Mammary epithelial cell (primary cell): ENCODE measurements at places on chromosomes 6 and 20. TPM values are rescaled to one million over a fixed set of nuclear protein-coding genes. Genes with fewer than 3 reads are reported as not detected.

- no peak for DNase-seq
These were observed 12.5 kb upstream of the PANK2 start for GRCh38 chr20:3876676-3877075.

DNA sequence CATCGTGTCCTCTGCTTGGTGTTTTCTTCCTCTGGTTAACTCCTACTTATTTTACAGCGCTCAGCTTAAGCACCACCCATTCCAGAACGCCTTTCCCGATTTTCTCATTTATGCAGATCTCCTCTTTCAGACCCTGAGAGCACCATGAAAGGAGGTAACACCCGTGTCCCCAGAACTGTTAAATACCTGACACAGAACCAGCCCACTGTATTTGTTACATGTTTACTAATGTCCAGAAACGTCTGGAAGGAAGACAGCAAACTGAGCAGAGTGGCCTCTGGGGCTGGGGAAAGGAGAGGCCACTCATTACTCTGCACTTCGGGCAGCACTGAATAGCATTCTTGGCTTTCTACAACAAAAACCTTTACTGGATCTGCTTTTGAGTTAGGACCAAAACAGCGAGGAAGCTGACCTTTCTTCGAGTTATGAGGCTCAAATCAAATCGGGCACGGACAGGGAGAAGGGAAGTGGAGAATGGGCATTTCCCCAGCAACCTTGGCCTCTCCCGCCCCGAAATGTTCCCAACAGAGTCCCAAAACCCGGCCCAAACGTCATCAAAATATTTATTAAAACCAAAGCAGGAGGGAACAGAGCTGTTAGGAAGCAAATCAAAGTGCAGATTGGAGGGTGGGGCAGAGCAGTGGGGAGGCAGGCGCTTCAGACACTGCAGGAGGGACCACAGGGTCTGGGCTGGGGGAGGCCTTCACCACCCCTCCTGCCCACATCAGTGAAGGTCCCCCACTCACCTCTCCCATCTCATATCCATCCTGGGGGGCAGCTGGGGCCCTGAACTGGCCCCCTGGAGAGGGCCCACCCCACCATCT, 1.1 kb upstream of the NECAB3 start:
- no peak for DNase-seq

GRCh38 chr20:57680131-57680716, 29.6 kb downstream of the PMEPA1 start:
- DNase-seq, result no peak

DNA sequence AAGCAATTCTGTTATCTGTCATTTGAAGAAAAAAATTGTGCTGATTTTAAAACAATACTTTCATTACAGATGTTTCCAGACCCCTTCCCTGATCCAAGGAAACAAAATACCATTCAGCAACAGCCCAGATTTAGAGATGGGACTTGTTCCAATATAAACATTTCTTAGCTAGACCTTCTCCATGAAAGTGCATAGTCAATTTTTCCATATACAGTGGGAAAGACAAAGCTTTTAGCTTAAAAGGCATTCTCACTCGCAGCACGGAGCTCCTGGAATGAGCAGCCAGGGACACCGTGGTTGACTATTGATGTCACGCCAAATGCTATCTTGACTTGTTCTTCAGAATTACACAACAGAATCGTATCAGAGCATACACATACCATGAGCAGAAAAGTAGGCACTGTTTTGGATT, 21.5 kb downstream of the LAMA4 start:
- DNase-seq, result no peak

- peak; percentile 21 for DNase-seq
These were observed 72.9 kb downstream of the PSMB1 start for GRCh38 chr6:170480050-170480692.

GRCh38 chr20:4141291-4142240, 126.2 kb upstream of the RNF24 start:
- no peak for DNase-seq

- no peak for DNase-seq
These were observed 118.0 kb downstream of the CHD6 start for GRCh38 chr20:41499961-41500725.

- DNase-seq, result no peak
These were observed 148.5 kb downstream of the LY86 start for GRCh38 chr6:6736791-6737654.

- no peak for DNase-seq
These were observed 20.1 kb downstream of the APCDD1L start for GRCh38 chr20:58494923-58495622.

- no peak for DNase-seq
These were observed 100.2 kb upstream of the TIAM2 start for GRCh38 chr6:154894902-154895301.

- no peak for DNase-seq
These were observed 70.2 kb upstream of the TBC1D7 start for GRCh38 chr6:13398421-13398994.

- DNase-seq, result peak; percentile 52
These were observed 284.8 kb downstream of the PTPRK start for GRCh38 chr6:128235556-128235955.

- DNase-seq, result peak; percentile 30
These were observed 1.2 kb downstream of the MTCH1 start for GRCh38 chr6:36984581-36985416.

DNA sequence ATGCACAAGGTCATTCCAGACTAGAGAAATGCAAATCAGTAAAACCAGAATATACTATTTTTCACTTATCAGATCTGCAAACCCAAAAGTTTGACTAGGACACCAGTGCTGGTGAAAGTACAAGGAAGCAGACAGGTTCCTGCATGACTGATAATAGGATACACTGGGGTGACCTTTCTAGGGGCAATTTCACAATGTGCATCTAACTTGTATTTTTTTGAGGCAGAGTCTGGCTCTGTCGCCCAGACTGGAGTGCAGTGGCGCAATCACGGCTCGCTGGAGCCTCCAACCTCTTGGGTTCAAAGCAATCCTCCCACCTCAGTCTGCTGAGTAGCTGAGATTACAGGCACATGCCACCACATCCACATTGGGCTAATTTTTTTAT, 11.4 kb downstream of the COMMD7 start:
- DNase-seq, result no peak

DNA sequence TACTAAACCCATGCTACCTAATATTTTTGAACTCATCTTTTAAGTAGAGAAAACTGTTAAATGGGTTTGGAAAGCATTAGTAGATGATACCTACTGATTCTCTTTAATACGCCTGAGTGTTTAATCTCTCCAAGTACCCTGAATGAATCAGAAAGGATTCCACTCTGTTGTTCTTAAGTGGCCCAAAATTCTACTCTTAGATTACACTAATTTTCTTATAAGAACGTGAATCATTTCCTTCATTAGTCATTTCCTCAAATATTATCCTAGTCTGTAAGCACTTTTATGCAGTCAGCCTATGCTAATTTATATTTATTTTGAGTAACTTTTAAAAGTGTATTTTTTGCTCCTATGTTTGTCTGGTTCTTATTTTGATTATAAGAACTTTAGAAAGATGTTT, 380.0 kb downstream of the BTBD9 start:
- peak; percentile 56 for DNase-seq

GRCh38 chr20:47762699-47763268, 22.5 kb downstream of the SULF2 start:
- DNase-seq, result no peak

- no peak for DNase-seq
These were observed 97.3 kb downstream of the RPP40 start for GRCh38 chr6:4906293-4907276.

DNA sequence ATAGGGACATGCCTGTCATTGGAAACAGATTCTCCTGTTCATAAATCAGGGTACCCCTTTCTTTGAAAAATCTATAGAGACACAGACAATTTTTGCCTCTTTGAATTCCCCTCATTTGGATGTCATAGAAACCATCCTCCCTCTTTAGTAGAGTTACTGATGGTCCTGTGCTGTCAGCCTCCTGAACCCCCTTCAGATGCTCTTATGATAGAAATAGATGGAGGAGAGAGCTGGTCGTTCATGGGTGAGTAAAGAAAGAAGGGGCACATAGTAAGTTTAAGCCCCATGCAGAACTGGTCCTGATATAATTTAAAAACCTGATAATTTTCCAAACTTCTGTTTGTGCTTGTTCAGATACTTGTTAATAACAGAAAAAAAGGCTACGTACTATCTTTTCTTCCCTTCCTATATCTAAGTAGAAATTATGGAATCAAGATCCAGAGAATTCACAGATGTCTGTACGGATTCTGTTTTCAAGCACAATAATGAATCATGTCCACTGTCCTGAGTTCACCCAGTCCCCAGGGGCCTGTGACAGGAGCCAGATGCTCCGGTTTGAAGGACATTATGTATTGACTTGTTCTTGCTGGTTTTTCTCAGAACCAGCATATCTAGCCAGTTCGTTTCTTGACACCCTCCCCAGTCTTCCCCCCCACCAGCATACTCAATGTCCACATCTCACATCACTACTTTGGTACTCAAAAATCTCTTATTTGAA, 78.1 kb downstream of the NCOA7 start:
- DNase-seq, result no peak

- DNase-seq, result no peak
These were observed 11.3 kb downstream of the SSR1 start for GRCh38 chr6:7301702-7302101.

- DNase-seq, result peak; percentile 82
These were observed 49.6 kb upstream of the ZNF217 start for GRCh38 chr20:53643031-53643832.

DNA sequence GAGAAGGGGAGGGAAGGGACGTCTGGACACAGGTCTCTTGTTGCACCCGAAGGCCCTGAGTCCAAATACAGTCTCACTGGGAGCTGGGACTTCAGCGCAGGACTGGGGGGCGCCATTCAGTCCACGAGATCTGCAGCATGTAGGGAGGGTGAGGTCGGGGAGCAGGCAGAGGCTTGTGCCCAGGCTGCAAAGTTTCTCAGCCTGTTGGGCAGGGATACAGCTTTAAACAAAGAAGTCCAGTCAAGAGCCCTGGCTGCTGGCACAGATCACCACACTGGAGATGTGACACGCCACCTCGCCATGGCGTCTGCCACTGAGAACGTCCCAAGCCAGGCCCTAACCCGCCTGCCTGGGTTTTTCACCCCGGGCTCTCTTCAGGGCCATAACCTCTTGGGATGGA, 256.6 kb downstream of the DLL1 start:
- DNase-seq, result no peak

- peak; percentile 40 for DNase-seq
These were observed 2.7 kb upstream of the PAX1 start for GRCh38 chr20:21702553-21703470.

DNA sequence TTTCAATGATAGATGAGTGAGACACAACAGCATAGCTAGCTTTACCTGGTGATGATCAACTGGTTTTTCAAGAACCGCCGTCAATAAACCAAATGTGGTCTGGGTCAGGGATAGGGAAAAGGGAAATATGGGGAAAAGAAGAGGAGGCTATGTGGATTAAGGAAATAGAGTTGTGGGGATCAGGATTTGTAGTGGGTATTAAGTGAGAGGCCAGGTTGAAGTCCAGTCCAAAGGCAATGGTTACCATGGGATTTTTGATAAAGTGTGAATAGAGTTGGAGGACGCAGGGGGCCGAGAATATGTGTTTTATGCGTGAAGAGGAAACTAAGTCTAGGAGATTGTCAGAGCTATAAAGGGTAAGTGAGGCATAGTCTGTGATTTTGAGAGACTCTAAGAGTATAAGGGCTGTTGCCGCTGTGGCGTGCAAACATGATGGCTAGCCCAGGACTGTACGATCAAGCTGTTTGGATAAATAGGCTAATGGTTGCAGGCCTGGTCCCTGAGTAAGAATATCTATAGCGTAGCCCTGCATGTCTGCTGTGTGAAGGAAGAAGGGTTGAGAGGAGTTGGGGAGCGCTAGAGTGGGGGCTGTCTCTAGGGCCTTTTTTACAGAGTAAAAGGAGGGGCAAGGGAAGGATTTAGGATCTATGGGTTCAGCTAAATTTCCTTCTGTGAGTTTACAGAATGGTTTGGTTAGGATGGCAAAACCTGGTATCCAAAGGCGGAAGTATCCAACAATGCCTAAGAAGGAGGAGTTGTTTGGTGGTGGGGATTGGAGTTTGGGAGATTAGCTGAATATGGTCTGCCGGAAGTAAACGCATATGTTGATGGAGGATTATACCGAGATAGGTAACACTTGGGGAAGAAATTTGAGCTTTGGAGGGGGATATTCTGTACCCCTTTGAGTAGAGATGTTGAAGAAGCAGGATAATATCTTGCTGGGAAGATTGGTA, 749.7 kb upstream of the ADGRB3 start:
- DNase-seq, result no peak

DNA sequence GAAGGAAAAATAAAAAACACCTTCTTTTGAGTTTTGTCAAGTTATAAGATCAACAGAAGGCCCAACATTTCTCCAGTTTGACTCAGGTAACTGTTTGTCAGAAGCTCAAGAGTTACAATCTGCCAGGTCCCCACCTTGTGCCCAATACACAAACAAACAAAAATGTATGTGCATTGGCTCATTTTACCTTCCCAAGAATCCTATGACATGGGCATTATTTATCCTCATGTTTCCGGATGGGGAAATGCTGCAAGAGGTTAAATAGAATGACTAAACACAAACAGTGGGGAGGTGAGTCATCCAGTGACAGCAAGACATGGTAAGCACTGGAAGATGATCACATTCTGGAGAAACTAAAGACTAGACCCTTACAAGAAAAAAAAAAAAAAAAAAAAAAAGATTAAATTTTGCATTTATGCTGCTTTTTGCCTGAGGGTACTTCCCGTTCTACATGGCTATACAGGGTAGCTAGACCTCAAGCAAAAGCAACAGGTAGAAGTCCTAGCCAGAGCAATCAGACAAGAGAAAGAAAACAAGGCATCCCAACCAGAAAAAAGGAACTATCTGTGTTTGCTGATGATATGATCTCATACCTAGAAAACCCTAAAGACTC, 23.6 kb upstream of the ANKRD60 start:
- DNase-seq, result peak; percentile 85

- no peak for DNase-seq
These were observed 52.1 kb upstream of the FBXO30 start for GRCh38 chr6:145866456-145867396.

DNA sequence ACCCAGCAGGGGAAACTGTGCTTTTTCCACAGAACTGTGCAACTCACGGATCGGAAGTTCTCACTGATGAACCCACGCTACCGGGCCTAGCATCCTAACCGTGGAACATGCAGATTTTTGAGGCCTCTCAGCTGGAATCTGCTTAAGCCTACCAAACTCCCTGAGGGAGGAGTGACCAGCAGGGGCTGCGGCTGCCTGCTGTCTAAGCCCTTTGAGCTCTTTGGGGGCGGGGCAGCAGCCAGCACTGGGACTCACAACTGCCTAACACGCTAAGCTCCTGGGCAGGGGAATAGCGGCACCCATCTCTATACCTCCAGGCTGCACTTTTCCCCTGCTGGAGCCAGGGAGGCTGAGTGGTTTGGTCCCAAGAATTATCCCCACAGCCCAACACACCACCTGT, 20.4 kb upstream of the METTL24 start:
- no peak for DNase-seq

Gene SYNJ2
- 17.0 TPM for polyA plus RNA-seq

Gene BMP5
- polyA plus RNA-seq, result not detected

Gene SLC35D3
- polyA plus RNA-seq, result not detected

Gene TMEM63B
- 141 TPM for polyA plus RNA-seq

Gene FAM217A
- not detected for polyA plus RNA-seq

Gene TCP11
- not detected for polyA plus RNA-seq

Gene OARD1
- polyA plus RNA-seq, result 10.0 TPM

Gene DSN1
- polyA plus RNA-seq, result 17.3 TPM

Gene PPIL6
- 0.45 TPM for polyA plus RNA-seq

Gene TBC1D20
- 31.9 TPM for polyA plus RNA-seq

Gene OR2H2
- not detected for polyA plus RNA-seq
